ENCODE measurements at places on chromosomes 13 and 19.

DNA sequence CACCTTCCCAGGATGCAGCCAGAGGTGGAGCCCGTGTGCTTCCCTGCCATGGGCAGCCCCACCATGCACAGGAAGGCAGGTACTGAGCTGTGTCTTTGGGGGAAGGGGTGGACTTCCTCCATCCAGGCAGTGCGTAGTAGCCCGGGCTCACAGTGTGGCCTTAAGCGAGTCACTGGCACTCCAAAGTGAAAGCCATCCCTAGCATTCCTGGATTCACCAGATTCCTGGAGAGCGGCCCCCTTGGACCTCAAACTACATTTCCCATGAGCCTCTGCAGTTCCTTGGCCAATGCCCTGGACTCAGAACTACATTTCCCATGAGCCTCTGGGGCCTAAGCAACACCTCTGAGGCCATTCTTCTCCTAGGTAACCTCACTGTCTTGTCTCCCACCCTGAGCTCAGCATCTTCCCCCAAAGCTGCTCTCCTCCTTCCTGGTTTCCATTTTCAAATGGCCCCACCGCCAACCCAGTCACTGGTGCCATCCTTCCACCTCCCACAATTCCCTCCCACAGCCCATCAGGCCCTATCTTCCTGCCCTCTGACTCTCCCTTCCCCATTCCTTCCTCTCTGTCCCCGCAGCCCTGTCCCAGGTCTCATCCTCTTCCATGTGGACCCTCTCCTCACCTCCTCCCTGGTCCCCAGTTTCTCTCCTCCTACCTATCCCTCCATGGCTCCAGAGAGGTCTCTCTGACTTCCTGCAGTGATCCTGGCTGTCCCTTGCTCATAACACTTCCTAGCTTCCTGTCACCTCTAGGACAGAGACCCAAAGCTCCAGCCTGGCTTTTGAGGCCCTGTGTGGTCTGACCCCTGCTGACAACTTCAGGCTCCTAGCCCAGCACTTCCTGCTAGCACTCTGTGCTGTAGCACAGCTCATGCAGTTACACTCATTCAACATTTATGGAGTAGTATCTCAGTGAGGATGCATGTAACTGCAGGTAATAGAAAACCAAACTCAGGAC lies at the start of gene C19orf81:
C19orf81 (plus strand) TSS at position 13 of the 959 bp plus-strand sequence; CDS start at position 13, 0 bp downstream.
- DNase-seq: no peak

GRCh38 chr13:86760620-86761019 lies 910.6 kb upstream of the SLITRK5 start:
- DNase-seq: no peak

DNA sequence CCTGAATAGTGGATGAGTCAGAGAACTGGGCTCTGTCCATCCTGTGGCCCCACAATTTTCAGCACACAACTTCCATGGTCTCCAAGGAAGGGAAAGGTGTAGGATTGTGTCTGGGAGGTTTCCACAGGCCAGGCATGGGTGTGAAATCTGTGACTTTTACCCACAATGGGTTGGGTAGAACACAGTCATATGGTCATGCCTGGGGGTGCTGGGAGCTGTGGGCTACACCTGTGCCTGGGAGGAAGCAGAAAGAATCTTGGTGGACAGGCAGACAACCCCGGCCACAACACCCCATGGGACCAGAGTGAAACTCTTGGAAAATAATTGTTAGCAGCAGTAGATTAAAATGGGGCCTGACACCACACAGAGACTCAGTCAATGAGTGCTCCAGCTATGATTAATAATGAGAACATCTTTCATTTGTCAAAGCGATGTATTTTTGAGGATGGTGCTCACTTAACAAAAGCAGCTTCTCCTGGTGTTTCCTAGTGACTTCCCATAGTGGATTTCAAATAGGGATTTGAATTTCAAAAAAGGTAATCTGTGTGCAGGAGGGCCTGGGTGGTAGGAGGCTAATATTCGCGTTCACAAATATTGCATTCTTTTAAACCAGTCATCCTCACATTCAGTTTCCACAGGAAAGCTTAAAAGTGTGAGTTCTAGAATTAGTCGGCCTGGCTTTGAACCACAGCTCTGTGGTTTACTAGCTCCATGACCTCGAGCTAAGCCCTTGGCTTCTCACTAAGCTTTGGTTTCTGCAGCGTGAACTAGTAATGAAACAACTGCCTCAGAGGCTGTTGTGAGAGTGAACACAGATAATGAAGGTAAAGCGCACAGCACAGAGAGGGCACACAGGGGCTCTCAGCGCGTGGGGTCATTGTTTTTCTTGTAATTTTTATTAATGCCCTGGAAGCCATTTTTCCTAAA lies 89.3 kb upstream of the UQCRFS1 start:
- no peak for DNase-seq

DNA sequence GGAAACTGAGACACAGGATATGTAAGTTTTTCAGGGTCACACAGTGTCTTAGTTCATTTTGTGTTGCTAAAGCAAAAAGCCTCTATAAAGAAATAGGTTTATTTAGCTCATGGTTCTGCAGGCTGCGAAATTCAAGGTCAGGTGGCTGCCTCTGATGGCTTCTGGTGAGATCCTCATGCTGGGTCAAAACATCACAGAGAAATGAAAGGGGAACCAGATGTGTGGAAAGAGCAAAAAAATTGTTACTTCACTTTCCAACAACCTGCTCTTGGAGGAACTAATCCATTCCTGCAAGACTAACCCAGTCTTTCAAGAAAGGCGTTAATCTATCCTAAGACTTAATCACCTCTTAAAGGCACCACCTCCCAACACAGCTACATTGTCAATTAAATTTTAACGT lies 64.2 kb upstream of the UBL3 start:
- DNase-seq: no peak

DNA sequence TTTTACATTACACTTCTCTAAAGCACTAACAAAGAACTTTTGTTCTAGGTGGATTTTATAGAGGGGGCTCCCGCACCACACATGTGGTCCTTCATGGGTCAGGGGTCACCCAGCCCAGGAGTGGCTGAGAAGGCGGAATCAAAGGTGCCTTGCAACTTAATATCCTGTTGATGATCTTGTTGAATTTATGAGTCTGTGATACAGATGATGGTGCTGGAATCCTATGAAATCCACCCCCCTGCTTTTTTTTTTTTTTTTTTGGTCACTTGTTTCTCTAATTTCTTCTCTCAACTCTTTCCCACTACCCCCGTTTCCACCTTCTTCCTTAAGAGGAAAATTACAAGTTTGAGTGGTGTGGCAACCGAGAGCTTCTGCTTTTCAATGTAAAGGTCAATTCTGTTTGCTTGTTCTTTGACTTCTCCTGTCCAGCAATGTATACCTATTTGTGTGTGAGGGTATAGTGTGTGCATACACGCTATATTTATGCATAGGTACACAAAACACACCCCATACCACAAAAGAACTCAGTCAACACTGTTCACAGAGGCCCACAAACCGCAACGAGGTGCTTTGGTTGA lies 4.2 kb upstream of the ZIC2 start:
- DNase-seq: no peak

- DNase-seq: no peak
Measured at GRCh38 chr13:79724348-79725103, 243.6 kb downstream of the NDFIP2 start.

DNA sequence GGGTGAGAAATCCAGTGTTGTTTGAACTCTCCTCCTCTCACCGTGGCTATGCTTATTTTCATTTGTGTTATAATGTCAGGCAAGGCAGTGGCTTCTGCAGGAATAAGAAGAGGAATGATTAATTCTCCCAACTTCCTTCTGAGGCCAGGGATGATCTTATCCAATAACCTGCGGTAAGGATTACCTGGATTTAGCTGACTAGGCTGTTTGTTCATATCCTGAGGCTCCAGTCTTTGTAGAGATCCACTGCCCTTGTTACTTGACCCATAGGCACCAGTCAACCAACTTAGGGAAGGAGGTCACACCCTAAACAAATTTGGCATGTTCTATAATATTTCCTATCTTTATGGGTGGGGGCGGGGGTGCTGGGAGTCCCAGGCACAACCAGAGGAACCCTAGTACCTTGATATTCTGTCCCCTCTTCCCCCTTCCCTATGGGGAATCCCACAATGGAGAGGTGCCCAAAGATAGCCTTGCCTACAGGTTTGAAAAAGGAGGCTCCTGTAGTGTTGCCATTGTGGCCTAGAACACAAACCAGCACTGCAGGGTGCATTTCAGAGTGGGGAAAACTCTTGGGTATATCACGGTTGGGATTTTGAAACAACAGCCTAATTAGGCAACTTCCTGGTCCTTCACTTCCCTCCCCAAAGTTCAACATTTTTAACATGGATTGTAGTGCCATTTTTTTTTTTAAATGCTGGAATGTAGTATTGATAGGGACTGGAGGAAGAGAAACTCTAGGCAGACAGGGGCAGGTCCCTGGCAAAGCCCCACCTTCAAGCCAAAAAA lies 977.5 kb upstream of the SPRY2 start:
- DNase-seq: no peak

DNA sequence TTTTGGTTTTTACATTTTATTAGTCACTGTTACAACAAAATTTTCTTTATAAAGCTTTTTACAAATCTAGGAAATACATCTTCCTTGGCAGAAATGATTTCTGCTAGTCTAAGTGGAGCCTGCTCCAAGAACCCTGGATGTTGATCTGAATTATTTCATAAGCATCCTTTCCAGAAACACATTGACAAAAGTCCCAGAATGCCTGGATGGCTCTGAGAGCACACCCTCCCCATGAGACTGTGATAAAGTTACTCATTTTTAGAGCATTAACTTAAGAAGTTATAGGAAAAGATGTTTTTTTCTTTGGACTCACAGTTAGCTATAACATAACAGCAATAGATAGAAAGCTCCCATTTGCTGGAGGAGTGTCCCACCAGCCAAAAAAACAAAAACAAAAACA lies 559.6 kb upstream of the SPRY2 start:
- DNase-seq: no peak

- no peak for DNase-seq
Measured at GRCh38 chr19:50826492-50827240, 3.1 kb upstream of the KLK1 start.

GRCh38 chr13:91406619-91407018 lies 8.2 kb downstream of the GPC5 start:
- no peak for DNase-seq

- no peak for DNase-seq
Measured at GRCh38 chr19:45117167-45117594, 24.2 kb downstream of the PPP1R37 start.

- DNase-seq: no peak
Measured at GRCh38 chr13:45925151-45925550, 73.6 kb upstream of the SIAH3 start.

DNA sequence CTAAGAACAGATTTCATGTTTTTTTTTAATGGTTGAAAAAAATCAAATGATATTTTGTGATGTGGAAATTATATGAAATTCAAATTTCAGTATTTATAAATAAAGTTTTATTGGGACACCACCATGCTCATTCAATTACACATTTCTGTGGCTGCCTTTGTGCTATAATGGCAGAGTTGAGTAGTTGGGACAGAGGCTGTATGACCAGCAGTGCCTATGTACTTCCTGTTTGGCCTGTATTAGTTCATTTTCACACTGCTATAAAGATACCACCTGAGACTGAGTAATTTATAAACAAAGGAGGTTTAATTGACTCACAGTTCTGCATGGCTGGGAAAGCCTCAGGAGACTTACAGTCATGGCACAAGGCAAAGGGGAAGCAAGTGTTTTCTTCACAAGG lies 33.6 kb downstream of the AKAP11 start:
- no peak for DNase-seq
